Naive thymus-derived CD4-positive, alpha-beta T cell (primary cell): ENCODE measurements at places on chromosomes 13 and 19.

DNA sequence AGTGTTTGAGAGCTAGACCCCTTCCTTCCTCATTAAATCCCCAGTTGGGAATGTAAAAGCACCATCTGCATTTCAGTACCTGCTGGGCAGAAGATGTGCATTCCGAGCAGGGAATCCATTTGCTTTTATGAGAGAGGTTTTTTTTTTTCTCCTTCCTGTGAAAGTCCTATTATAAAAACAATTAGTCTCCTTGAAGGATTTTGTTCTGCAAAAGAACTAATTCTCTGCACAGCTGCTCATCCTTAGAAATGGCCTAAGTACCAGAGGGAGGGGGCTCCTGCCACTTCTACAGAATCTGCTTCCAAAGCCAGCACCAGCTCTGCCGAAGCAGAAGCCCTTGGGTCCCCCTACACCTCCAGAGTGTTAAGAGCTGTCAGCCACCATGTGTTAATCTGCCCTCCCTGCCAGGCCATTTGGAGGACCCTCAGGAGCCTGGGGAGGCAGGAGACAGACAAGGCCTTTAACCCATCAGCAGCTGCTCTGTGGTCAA, 36.4 kb upstream of the SERPINE3 start:
- DNase-seq, result no peak

- DNase-seq, result no peak
Measured at GRCh38 chr19:51372021-51372648, 319 bp downstream of the NKG7 start.

- no peak for DNase-seq
Measured at GRCh38 chr13:78593652-78594455, 9.5 kb downstream of the POU4F1 start.

- DNase-seq, result no peak
Measured at GRCh38 chr13:25732111-25732865, 319.5 kb downstream of the SHISA2 start.

GRCh38 chr13:23794267-23795161, 94.7 kb downstream of the MIPEP start:
- DNase-seq, result no peak

DNA sequence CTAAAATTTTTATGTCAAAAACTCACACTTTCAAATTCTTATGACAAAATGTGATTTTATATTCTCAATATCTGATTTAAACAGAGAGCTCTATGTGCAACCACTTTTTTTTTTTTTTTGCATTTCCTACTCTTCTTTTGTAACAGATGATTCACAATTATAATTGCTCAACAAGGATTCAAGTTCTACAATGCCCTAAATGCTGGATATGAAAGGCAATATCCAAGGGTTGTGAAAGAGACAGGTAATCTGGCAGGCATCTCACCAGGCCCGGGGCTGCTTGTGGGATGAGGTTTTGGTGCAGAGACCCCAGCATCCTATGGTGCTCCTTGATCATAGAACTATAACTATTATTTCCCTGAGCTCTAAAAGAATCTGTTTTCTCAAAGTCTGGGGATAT, 363.6 kb upstream of the NBEA start:
- no peak for DNase-seq

DNA sequence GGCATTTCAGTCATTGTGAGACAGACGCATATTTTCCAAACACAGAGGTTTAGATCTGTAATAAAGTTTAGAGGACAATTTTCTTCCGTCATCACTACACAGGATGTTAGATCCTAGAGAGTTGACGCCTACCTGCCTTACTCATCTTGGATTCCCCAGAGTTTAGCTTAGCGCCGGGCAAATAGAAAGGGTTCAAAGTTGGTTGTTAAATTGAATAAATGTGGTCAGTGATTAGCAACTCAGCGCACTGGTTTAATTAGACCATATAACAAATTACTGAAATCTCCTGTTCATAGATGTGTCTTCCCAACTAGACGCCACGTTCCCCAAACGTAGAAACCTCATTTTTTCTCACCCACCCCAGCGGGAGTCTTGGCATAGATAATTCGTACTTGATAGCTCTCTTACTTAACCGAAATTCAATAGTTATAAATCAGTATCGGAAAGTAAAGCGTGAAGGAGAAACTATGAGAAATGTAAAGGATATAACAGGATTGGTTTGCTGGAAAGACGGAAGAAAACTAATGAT, 726 bp upstream of the UFM1 start:
- no peak for DNase-seq

GRCh38 chr13:101267656-101268055, 148.7 kb downstream of the NALCN start:
- no peak for DNase-seq

GRCh38 chr13:98869408-98870090, 108.3 kb downstream of the DOCK9 start:
- no peak for DNase-seq

DNA sequence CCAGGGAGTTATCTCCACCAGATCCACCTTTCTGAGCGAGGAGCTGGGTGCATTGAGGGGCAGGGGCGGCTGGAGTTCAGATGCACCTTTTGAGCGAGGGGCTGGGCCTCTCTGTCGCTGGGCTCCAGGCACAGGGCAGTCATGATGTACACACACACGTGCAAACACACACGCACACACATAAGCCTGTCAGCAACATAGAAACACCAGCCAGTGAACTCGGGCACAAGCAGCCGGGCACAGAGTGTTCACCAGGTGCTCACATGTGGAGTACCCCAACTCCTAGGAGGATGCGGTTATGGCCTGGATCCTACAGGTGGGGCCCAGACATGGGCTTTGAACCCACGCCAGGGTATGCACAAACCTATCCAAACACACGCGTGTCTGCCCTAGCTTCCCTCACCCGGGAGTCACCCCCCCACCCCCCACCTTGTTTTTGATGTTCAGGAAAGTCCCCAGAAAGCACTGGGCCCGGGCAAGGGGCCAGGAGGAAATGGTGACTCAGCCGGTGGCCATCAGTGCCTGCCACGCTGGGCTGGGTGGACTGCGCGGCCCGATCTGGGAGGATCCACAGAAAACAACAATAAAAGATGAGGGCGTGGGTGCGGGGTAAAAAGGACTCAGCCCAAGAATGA, 13.3 kb downstream of the ARRDC2 start:
- peak; percentile 45 for DNase-seq

DNA sequence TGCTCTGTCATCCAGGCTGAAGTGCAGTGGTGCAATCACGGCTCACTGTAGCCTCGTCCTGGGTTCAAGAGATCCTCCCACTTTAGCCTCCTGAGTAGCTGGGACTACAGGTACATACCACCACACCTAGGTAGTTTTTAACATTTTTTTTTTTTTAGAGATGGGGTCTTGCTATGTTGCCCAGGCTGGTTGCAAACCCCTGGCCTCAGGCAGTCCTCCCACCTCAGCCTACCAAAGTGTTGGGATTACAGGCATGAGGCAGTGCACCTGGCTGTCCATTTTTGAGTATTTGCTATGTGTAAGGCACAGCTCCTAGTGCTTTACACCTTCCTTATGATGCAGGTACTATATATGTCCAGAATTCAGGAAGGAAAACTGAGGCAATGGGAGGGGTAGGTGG, 138.8 kb upstream of the ZNF536 start:
- DNase-seq, result no peak

DNA sequence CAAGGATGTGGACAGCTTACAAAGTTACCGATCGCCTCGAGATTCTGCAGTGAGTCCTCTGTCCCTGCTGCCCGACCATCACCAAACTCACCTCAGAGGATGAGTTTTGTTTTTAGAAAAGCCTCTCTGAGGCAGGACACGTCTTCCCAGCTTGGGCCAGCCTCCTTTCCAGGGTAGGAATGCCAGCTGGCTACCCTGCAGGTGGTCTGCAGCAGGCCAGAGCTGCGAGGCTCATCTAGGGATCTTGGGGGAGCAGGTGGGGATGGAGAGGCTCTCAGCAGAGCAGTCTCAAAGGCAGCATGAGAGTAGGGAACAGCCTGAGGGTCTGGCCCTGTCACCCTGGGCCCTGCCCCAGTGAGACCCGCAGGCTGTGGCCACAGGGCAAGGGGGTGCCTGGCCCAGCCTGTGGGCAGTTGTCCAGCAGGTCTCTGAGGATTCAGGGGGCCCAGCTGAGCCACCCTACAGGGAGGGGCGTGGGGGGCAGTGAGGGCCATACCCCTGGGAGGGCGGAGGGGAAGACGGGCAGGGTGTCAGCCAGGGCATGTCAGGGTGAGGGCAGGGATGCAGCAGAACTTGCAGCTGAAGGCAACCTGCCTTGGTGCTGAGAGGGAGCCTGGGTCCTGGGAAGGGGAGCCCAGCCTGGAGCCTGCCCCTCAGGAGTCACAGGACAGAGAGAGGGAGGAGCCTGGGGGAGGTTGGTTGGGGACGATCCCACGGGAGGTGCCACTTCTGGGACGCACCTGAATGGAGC, 57.3 kb upstream of the TPM4 start:
- DNase-seq, result no peak

DNA sequence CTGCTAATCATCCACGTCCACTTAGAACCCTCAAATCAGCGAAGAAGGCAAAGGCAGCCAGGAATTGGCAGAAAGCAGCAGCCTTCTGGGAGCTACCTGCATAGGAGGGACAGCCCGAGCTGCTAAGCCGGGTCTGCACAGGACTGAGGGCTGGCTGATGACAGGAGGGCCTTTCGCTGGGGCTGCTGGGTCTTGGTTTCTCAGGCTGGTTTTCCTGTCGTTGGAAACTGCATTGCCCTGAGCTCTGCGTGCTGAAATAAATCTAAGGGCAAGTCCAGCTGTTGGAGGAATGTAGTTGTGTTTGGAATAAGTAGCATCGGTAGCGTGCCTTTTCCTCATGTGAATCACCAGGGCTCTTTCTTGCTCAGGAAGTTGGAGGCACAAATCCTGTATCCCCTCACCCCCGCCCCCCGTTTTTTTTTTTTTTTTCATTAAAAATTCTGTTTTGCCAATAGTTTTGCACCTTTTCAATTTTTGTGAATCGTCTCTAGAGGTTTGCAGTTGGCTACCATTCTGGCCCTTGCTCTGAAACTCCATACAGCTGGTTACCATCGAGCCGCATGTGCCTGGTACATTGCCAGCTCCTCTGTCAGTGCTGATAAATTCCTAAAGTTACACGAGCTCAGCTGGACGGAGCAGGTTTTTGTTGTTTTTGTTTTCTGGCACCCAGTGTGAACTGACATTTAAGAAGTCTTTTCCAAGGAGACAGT, 193.9 kb upstream of the RNF113B start:
- no peak for DNase-seq

- no peak for DNase-seq
Measured at GRCh38 chr19:3506384-3507340, 551 bp downstream of the FZR1 start.

- no peak for DNase-seq
Measured at GRCh38 chr19:46451352-46451751, 20.0 kb downstream of the PNMA8A start.

GRCh38 chr19:54133312-54133956, 4.1 kb upstream of the CNOT3 start:
- DNase-seq, result peak; percentile 51

DNA sequence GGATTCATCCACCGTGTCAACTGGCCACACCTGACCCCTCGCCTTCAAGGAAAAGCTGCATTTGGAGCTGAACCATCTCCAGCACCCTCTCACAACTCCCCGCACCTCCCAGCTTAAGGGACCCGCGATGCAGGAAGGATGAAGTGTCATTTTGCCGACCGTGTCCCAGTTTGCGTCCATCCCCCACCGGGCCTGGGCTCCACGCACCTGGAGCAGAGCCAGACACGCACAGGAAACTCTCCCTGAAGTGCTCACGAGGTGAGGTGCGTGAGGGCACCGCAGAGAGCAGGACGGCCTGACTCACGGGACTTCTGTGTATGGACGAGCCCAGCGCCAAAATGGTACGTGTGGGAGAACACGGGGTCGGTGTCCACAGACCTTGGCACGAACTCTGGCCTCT, 7.2 kb downstream of the SHC2 start:
- DNase-seq, result no peak

DNA sequence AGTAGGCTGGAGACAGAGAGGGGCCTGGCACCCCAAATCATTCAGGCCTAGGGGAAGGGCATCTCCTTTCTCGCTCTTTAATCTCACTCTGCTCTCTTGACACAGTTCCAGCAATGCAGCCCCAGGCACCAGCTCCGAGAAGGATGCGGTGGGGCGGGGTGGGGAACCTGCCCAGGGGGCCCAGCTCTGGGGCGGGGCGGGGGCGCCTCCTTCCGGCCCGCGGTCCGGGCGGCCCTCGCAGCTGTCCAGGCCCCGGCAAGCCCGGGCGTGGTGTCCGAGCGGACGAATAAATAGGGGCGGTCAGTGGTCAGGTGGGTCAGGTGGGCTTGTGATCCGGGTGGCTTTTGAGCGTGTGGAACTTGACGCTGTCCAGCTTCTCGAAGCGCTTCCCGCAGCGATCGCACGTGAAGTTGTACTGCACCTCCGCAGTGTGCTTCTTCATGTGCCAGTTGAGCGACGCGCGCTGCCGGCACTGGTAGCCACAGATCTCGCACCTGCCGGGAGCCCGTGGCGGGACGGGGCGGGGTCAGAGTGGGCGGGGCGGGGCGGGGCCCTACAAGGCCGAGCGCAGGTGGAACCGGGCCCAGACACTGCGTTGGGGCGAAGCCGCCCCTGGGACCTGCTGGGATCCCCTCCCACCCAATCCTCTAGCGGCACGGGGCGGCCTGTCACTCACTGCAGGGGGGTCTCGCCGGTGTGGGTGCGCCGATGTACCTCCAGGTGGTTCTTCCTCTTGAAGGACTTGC, 2.7 kb upstream of the ELAVL3 start:
- DNase-seq, result no peak

- DNase-seq, result no peak
Measured at GRCh38 chr13:92827503-92827902, 399.1 kb upstream of the GPC6 start.

DNA sequence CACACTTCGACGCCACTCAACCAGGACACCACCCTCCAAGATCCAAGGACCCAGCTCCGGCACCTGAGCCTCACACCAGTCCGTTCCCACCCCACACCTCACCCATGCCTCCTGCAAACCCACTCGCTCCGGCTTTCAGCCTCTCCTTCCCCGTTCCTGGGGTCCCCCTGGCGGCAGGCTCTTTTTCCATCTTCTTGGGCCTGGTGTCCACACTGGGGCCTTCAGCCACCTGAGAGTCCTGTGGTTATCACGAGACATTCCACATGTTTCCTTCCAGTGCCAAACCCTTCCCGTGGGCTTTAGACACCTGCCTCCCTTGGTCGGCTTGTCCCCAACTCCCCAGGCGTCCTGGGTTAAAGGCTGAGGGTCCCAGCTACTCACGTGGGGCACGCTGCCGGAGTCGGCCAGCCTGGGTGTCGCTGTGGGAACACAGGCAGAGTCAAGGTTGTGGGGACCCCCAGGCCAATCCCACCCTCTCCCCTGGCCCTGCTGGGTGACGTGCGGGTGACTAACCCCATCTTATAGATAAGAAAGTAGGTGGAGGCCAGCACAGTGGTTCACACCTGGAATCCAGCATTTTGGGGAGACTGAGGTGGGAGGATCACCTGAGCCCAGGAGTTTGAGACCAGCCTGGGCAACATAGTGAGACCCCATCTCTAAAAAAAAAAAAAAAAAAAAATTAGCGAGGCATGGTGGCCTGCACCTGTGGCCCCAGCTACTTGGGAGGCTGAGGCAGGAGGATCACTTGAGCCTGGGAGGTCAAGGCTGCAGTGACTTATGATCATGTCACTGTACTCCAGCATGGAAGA, 1.9 kb downstream of the JSRP1 start:
- DNase-seq, result no peak

DNA sequence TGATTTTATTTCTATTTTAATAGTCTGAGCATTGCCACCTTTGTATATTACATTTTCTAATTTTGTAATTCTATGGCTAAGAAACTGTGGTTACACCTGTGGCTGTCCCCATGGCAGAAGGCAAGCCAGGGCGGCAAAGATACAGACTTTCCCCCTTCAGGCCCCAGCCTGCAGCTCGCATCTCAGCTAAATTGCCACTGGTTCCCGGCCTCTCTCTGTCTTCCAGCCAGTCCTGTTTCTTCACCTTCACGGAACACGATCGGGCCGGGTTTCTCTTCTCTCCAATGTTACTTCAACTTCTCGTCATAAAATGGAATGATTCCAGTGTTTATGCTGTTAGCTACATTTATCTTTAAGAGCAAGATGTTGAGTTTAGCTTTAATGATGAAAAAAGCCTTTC, 124.5 kb upstream of the ZNF507 start:
- DNase-seq, result no peak
